ENCODE measurements at places on chromosomes 7 and 10.

DNA sequence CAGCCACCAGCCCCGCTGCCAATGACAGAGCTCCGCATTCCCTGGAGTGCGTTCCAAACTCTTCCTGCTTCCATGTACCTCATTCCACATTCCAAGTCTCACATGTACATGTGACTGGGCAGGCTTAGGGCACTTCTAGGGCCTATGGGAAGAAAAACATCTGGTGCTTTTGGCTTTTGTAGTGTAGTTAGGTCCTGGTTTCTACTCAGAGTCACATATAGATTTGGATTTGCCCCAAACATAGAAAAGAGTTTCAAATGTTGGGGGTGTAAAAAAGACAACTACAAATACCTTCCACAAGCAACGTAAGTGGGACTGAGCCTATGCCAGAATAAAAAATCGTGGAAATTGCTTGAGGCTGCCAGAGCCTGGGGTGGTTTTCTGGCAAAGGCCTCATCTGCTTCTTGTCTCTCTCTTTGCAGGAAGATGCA, 84.1 kb downstream of the ZNF467 start:
- no peak for DNase-seq

DNA sequence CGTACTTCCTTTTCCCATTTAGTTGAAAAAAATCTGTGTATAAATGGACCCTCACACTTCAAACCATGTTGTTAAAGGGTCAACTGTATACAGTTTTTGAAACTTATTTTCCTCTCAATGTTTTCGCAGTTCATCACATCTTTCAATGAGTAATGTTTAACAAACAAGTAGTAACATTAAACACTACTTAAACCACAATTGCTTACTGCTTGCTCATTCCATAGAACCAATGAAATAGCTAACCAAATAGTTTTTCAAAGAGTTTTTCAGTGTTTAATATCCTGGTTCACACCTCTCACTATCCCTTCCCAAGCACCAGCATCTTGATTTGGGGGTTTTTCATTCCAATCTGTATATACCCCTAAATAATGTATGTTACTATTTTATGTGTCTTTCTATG, 9.1 kb downstream of the SEM1 start:
- no peak for DNase-seq

- DNase-seq = no peak
These were observed 336.9 kb downstream of the ADARB2 start for GRCh38 chr10:1400101-1401070.

DNA sequence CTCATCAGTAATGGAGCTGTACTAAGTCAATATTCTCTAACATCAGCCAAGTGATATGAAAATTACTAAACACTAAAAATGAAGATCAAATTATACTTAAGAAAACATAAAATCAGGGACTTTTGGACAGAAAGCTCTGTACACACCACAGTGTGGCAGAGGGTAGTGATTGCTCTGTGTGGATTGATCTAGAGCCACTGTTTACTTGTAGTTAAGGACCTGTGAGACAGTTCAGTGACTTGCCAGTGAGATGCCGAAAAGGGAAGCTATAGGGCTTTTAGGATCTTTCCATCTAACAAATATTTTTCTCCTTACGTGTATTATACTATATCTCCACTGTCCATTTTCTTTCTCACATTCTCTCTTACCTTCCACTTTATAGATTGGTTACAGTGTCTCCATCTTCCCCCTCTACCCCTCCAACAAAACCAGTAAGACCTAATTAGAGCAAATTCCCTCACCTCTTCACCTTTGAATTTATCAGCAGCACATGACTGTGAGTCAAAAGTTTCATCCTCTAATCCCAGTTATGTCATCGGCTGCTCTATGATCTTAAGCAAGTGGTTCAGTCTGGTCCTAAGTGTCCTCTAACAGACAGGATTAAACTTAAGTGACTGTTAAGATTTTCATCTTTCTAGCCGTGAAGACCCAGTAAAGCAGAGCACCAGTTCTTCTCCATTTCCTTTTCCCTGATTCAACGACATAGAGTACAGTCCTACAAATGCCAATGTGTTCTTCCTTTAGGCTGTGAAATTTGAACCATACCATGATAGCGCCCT, 6.9 kb downstream of the PIK3CG start:
- DNase-seq = no peak

DNA sequence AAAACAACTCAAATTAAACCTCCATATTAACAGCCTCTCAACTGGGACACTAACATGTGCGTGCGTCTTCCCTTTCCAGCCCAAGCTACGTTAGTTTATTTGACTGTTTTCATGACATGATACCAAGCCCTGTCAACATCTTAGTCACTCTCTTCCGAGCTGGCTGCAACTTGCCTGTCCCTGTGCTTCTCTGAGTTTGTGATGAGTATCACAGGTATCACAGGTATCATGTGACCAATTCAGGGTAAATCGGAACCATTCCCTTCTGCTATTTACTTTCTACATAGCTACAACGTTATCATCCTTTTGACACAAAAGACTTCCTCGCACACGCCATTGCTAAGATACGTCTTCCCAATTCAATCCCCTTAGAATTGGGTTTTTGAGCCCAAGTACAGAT, 70.2 kb downstream of the CAV1 start:
- DNase-seq = no peak

DNA sequence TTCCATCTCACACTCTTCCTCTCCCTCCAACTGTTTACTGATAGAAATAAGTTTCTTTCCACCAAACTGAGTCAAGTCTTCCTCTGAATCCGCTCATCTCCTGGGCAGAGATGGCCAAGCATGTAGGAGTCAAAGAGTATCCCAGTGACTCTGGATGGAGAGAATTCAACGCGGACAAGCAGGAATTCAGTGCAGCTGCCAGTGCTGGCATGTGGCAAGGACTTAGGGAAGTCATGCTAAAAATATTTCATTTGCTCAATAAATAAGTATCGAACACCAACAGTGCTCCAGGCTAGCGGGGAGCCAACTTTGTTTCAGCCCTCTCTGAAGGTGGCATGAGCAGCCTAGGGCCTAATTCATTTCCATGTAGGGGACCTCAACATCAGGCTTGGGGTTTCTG, 351.6 kb upstream of the ZMIZ1 start:
- no peak for DNase-seq

- no peak for DNase-seq
These were observed 323.1 kb downstream of the PCLO start for GRCh38 chr7:82839555-82839954.

- no peak for DNase-seq
These were observed 147.0 kb downstream of the GLRX3 start for GRCh38 chr10:130283219-130283545.

All from endothelial cell (in vitro differentiated cells).